ENCODE measurements at places on chromosomes 3 and 15.

DNA sequence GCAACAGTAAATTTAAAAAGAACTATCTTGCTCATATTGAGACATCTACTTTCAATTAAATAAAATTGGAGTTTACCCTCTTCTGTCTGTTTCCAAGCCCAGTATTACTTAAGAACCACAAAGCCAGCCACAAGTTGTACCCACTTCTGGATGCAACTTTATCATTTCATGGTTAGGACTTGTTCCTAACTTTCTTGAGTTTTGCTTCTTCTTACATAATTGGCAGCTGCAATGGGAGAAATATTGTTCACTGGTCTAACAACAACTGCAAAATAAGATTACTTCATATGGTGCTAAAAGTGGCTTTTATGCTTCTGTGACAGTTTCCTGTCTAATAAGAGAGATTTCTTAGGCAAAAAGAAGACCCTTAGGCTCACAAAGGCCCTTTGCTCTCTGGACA is 240.6 kb downstream of the OTOL1 start:
- DNase-seq: no peak

- DNase-seq: no peak
Measured at GRCh38 chr15:61459785-61460707, 230.9 kb upstream of the RORA start.

DNA sequence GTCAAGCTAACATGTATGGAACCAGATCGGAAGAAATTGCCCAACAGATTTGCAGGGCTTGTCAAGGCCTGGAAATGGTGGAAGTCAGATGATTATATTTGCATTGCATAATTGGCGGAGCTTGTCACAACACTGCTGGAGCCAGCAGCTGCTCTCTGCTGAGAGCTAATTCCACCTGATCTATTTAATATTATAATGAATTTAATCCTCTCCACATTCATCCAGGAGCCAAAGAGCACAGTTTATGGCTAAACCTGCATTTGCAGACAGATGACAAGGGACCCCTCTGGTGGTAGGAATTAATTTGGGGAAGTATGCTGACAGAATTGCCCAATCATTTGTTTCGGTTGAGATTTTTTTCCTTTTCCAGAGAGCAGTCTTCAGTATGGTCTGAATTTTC is 730.2 kb downstream of the TUSC7 start:
- no peak for DNase-seq

- DNase-seq: no peak
Measured at GRCh38 chr3:159130108-159130507, 328.3 kb downstream of the MFSD1 start.

DNA sequence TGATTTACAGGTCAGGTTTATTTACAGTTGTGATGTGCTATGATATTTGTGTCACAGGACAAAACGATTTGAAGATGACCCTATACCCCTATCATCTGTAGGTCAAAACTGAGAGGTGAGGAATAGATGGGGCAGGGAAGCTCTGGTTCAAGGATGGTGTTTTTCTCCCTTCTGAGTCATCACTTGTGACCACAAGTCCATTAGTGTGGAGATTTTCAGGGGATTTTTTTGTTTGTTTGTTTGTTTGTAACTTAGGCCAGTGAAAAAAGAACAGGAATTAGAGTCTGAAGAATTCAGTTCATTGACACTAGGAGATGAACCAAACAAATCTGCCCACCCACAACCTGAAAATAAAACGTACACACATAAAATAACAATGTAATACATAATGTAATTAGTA is 62.7 kb upstream of the FAM98B start:
- DNase-seq: no peak

DNA sequence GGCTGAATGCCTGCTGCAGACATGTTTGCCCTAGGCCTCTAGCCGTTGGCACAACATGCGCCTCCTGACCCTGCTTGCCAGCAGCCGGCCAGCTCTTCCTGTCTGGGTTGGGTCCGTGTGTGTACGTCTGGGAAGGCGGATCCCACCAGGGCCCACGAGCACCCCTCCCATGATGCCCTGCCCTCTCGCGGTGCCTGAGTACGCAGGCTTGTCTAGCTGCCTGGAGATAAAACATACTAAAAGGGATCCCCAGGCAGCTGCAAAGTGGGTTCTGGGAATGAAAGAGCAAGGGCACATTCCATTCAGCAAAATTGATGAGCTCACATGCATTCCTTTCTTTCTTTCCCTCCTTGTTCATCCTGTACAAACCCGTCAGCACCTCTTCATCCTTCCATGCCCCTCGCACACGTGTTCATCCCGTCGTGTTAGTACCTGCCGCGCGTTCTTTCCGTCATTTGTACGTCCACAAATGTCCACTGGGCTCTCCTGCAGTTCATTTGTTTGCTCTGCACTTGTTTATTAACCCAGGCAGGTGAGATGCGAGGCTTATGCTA is 74.3 kb downstream of the FBLN2 start:
- DNase-seq: no peak

- no peak for DNase-seq
Measured at GRCh38 chr3:151774235-151774634, 39.7 kb upstream of the AADAC start.

DNA sequence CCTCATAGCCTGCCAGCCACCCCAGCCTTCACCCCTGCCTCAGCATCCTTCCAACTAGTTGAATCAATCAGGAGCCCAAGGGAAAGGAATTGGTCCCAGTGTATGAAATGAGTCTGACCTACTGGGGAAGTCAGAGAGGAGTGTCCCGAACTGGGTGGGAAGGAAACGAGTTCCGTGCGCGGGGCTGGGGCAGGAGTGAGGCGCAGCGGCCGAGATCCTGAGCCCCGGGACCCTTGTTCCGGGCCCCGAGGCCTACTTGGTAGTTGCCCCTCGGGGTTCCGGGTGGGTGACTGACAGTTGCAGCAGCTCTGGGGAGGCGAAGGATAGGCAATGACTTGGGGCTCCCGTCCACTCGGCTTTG is 1.1 kb upstream of the PLCL2 start:
- no peak for DNase-seq

DNA sequence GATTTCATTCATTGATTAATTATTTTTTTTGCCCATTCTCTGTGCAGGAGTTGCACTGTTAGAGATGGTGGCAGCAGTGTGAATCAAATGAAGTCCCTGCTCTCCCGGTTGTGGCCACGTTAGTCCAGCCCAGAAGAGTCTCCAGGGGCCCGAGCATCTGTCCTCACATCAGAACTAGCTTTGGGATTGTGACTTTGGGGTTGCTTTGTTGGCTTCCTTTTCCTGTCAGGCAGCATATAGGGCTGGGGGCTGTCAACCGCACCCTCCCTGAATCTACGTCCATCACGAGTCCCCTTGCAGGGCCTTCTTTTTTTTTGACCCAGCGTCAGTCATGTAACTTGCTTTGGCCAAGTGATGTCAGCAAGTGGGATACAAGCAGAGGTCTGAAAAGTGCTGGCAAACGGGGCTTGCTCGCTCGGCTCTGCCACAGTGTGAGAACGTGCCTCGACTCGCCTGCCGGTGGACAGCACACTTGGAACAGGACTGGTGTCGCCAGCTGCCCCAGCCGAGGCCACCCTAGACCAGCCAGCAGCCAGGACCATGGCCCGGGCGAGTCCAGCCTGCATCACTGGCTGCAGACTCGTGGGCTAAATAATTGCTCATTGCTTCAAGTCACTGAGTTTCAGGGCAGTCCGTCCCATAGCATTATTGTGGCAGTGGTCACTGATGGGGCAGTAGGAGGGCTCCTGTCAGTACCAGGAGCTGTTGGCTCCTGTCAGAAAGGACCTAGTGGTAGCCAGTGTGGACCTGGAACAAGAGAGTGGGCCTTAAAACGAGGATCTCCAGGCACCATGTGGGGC is 151.6 kb upstream of the MEF2A start:
- DNase-seq: no peak

GRCh38 chr3:29827756-29828155 is 546.9 kb downstream of the RBMS3 start:
- no peak for DNase-seq

GRCh38 chr3:48369693-48370332 is 2.2 kb upstream of the FBXW12 start:
- no peak for DNase-seq

GRCh38 chr15:76449455-76449854 is 112.9 kb downstream of the ISL2 start:
- no peak for DNase-seq

DNA sequence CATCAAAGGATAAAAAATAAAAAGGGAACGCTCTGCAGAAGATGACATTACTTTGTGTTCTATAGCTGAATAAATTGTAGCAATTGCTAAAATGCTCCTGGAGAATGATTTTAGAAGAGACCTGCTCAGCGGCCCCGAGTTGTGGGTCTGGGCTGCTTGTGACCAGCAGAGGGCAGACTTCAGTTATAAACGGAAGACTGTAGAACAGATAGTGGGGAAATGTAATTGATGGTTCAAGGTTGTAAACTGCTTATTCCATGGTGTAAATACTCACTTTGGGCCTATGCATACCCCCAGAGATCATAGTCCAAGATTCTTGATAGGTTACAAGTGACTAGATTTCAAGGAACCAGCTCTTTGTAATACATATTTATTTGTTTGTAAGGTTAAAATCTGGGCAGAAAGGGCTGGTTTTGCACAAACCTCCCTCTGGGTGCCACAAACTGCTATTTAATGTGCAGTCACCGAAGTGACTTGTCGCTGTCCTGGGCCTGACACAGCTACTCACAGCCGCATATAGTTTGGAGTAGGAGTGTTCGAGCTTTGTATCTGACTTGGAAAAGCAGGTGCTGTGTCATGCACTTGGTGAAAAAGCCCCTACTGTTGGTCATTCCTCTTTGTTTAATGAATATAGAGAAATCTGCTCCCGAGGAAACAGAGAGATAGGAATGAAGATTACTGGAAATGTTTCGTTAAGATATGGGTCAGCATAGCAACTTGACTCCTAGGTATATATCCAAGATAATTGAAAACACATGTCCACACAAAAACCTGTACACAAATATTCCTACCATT is 34.7 kb upstream of the NDUFB4 start:
- DNase-seq: no peak

GRCh38 chr3:14297784-14298236 is 104.6 kb upstream of the SLC6A6 start:
- DNase-seq: no peak

- DNase-seq: no peak
Measured at GRCh38 chr3:194087280-194087679, 48.7 kb upstream of the HES1 start.

GRCh38 chr3:13217253-13217652 is 144.0 kb upstream of the IQSEC1 start:
- DNase-seq: no peak

DNA sequence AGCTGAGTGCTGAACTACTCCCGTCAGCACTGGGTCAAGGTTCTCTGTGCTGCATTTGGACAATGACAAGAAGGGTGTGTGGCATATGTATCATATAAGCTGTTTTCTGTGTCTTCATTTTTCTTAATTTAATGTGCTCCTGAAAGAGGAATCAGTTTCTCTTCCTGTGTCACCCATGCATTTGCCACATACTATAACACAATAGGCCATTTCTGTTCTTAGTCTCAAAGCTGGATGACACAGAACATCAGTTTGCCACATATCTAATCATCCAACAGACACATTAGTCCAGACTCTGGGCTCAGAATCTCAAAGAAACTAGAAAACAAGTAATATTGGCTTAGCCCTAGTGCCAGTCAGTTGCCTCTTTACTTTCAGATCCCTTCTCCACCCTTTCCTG is 34.1 kb downstream of the CEP19 start:
- no peak for DNase-seq

- peak; percentile 28 for DNase-seq
Measured at GRCh38 chr3:124886168-124887056, 753 bp downstream of the ITGB5 start.

DNA sequence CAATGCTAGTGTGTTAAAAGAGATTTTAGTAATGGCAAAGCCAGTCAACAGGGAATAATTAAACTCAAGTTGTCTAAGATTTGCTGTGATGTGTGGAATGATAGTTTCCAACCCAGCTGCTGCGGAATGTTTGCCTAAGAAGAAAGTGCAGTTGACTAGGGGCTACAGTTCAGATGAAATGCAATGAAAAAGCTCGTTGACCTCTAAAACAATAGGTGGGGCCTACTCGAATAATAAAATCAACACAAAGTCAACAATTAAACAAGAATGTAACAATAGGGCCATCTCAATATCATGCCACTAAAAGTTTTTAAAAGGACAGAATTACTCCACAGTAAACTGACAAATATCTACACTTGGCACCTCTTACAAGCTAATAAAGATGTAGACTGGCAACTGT is 484.2 kb downstream of the MECOM start:
- DNase-seq: no peak

DNA sequence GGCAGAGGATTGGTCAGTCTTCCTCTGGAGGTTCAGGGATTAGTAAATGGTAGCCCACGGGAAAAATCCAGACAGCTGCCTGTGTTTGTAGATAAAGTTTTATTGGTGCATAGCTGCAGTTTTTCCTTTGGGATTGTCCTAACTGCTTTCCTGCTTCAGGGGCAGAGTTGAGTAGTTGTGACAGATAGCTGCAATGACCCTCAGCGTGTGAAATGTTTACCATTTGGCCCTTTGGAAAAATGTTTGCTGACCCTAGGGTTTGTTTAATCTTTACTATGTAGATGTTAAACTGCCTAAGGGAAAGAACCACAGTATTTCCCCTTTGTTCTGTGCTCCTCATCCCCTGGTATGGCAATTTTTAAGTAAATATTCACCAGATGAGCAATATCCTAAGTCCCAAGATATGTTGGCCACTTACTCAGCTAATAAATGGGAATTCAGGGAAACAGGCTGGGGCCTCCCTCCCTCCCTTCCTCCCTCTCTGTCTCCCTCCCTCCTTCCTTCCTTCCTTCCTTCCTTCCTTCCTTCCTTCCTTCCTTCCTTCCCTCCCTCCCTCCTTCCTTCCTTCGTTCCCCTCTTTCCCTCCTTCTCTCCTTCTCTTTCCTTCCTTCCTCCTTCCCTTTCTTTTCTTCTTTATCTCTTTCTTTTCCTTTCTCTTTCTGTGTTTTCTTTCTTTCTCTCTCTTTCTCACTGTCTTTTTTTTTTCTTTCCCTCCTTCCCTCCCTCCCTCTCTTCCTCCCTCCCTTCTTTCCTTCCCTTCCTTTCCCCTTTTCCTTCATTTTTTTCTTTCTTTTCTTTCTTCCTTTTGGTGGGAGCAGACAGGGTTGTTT is 234.6 kb upstream of the BHLHE40 start:
- no peak for DNase-seq

DNA sequence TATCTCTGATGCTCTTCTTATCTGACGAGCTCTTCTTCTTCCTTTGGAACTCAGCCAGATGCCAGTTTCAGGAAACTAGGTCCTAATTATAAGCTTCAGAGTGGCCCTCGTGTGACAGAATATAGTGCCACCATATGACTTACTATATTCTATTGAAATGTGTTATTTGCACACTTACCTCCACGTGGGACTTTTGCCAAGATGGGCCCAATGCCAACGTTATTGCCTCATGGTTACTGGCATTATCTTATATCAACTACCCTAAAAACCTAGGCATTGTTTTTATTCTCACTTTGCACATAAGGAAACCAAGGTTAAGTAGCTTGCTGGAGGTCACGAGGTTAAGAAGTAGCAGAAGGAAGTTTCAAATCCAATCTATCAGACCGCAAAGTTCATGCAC is 71.3 kb upstream of the SLCO3A1 start:
- no peak for DNase-seq

- no peak for DNase-seq
Measured at GRCh38 chr15:60137711-60138396, 133.7 kb downstream of the FOXB1 start.
